ENCODE measurements at places on chromosomes 3 and 15.

DNA sequence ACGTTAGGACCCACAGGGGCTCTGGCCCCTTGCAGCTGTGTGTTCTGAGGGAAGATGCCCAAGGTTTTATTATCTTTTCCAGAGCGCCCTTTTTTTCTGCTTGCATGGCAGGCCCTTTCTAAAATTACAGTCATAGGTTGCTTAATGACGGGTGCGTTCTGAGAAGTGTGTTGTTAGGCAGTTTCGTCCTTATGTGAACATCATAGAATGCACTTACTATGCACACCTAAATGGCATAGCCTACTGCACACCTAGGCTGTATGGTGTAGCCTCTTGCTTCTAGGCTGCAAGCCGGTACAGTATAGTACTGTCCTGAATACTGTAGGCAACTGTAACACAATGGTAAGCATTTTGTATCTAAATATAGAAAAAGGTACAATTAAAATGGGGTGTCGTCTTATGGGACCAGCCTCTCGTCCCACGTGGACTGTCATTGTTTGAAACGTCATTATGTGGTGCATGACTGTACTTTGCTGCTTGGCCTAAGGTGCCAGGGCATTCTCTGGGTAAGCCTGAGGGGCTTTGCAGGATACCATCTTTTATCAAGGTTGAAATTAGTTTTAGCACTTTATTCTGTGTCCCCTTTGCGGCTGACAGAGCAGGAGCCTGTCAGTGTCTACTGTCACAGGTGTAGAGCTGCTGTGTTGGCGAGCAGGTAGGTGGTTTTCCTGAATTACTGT is 10.9 kb downstream of the KLF13 start:
- no peak for DNase-seq

GRCh38 chr3:50657816-50658215 is 16.9 kb upstream of the DOCK3 start:
- no peak for DNase-seq

DNA sequence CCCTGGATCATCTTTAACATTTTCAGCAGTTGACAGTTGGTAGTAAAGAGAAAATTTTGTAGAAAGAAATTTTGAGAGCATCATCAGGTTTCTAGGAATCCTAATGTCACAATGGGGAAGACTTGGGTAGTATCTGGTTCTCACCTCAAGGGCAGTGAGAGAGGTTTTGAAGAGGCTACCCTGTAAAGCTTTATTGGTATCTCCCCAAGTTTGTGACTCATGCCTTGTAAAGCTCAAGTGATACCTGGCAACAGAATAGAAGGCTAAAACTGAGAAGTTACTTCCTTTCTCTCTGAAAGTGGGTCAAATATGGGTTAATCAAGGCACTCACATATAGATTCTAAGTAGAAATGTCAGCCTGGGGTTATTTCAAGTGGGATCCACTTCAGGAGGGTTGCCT is 196.4 kb downstream of the SUCNR1 start:
- DNase-seq: no peak

DNA sequence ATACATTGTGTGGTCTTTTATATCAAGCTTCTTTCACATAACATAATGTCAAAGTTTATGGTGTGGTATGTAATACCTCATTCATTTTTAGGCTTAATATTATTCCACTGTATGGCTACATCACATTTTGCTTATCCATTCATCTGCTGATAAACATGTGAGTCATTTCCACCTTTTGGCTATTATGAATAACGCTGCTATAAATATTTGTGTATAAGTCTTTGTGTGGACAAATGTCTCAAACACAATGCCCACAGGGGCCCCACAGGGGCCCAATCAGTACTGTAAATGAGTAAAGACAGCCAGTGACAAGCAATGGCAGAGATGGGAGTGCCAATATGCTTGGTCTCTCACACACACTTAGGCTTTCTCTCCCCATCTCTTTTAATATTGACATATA is 54.2 kb downstream of the PIK3R4 start:
- no peak for DNase-seq

DNA sequence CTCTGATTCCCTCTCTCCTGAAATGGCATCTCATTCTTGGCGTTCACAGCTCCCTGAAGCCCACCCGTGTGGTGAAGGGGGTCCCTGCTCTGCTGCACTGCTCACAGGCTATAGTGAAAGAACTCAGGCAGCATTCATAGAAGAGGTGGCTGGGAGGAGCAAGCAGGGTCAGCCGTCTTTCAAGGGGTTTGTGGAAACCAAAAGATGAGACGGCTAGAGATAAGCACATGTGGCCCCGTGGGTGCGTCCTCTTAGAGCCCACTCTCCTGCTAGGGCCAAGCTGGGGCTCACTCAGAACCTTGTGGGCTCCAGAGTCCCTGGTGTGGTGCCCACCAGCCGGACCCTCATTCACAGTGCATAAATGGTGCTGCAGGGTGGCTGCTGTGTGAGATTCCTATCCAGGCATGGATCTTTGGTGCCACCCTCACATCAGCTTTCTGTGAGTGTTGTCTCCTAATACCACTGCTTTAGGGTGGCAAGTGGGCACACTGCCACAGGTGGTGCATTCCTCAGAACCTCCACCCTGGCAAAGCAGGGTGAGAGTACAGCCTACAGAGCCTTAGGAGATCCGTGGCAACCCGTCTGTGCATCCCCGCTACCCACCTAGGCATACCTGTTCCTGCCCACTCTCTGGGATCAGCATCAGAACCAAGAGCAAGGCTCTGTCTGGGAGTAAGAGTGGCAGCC is 11.2 kb upstream of the SEMA4B start:
- no peak for DNase-seq

DNA sequence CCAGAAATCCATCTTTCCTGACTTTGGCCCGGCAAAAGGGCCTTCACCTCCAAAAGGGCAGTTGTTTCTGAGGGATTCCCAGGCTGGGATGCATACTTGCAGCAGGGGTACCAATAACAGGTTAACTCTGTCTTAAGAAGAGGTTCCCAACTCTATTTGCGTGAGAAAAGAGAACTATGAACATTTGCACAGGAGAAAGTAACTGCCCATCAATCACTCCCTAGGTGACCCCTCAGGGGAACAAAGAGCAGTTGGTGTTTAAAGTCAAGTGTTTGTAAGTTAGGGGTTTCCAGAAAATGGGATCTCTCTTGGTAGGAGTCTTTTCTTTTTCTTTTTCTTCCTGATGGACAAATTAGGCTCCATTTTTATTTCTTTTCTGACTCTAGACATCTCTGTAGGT is 97.3 kb downstream of the EPHB1 start:
- no peak for DNase-seq

Data from activated naive CD4-positive, alpha-beta T cell treated with anti-CD3 and anti-CD28 coated beads, Interleukin-2, amount 50 U/mL, for 72 hours (primary cell).